ENCODE measurements at places on chromosomes 4 and X.
A peak's percentile ranks its signal among the peaks of the same experiment; 100 is the strongest.

DNA sequence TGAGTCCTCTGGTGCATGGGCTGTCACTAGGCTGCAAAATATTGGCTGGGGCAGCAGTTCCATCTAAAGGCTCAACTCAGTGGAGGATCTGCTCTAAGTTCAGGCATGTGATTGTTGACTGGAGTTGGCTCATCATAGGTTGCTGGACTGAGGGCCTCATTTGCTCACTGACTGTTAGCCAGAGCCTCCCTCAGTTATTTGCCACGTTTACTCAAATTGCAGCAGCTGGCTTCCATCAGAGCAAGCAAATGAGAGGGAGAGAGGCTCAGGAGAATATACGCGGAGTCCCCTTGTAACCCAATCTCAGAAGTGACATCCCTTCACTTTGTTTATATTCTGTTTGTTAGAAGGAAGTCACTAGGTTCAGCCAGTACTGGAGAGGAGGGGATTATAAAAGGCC, 54.1 kb downstream of the BMP3 start:
- DNase-seq: no peak

GRCh38 chrX:68199062-68199848, 234.0 kb downstream of the OPHN1 start:
- no peak for DNase-seq

GRCh38 chrX:103464774-103465117, 54.5 kb downstream of the RAB40A start:
- peak; percentile 72 for DNase-seq

GRCh38 chr4:33537527-33537926, 2706.8 kb downstream of the ARAP2 start:
- DNase-seq: no peak

DNA sequence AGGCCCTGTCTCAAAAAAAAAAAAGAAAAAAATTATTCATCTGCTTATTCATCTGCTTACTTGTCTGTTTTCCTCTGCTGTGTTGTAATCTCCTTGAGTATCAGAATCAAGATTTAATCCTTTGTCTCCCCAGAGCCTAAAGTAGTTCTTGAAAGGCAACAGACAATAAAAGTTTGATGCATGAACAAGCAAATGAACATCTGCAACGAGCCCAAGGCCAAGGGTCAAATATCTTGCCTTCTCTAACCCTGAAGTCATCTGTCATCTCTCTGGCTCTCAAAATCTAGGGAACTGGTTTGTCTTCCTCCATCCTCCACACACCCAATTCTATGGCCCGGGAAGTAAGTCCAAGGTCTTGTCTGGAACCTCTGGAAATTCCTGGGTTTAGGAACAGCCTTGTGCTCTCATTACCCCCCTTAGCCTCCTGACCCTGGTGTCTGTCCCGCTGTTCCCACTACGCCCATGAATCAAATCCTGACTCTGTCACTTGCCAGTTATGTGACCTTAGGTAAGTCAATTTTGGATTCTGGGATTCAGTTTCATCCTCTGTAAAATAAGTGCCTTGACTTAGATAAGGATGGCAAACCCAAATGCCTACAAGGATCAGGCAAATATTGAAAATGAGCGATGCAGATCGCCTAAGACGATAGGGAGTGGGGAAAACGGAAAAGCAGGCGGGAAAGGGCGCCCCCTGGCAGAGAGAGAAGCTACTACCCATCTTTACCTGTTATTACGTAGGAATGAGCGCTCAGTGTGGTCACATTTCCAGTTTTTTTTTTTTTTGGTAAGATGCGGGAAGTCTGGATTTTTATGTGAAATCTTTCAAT, 102.7 kb upstream of the DHX15 start:
- peak; percentile 52 for DNase-seq

GRCh38 chr4:13515268-13515667, 29.0 kb downstream of the NKX3-2 start:
- DNase-seq: no peak

GRCh38 chrX:72003811-72004750, 93.4 kb downstream of the NHSL2 start:
- peak; percentile 19 for DNase-seq

GRCh38 chr4:41346306-41347061, 89.8 kb downstream of the UCHL1 start:
- no peak for DNase-seq

DNA sequence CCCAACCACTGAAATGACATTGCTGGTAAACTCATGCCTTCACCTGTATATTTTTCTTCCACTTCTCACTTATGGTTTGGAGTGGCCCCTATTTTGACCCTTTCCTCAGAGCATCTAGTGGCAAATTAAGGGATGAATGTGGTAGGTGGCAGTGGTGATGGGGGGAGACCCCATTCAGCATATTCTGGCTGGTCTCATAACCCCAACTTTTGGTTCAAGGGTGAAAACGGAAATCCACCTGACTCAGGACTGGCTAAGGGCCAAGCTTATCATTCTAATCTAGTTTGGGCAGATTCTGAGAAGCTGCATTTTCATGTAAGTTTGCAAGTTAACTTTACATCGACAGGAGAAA, 47.0 kb upstream of the NSUN7 start:
- no peak for DNase-seq

- no peak for DNase-seq
Observed at GRCh38 chrX:23822397-23822796, 39.4 kb downstream of the SAT1 start.

GRCh38 chr4:100894339-100894870, 376.6 kb upstream of the EMCN start:
- no peak for DNase-seq

- DNase-seq: peak; percentile 20
Observed at GRCh38 chrX:115892787-115893671, 277.5 kb upstream of the AGTR2 start.

DNA sequence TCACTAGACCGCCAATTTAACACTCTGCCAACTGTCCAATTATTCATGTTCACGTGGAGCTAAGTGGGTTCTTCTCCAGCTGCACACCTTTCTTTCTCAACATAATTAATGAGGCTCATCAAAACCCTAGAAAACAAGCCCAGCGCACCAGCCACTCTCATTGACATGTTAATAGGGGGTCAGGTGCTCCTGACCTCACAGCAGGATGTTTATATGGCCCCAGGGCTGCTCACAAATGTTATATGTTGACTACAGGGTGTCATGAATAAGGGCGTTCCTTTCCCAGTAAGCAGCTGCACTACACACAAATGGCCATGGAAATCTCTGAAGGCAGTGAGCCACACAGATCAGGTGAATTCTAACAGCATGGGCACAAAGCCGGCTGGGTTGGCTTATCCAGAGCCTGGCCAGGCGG, 209.8 kb downstream of the MGST2 start:
- peak; percentile 31 for DNase-seq

- no peak for DNase-seq
Observed at GRCh38 chr4:16334601-16335000, 108.3 kb upstream of the TAPT1 start.

- no peak for DNase-seq
Observed at GRCh38 chrX:54509400-54509799, 13.4 kb upstream of the FGD1 start.

GRCh38 chrX:152403515-152403914, 47.6 kb downstream of the GABRA3 start:
- DNase-seq: no peak

DNA sequence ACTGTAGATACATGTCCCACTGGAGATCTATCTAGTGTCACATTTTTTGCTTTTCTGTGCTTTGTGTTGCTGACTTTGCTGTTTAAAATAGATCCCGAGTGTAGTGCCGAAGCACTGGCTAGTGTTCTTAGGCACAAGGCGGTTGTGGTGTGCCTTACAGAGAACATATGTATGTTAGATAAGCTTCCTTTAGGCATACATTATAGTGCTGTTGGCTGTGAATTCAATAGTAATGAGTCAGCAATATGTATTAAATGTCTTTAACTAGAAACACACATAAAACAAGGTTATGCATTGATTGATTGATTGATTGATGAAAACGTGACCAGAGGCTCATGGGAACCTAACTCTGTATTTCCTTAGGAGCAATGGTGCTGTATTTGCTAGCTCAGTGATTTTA, 56.2 kb downstream of the COX7B2 start:
- DNase-seq: no peak

GRCh38 chr4:182680234-182680653, 236.9 kb downstream of the DCTD start:
- DNase-seq: no peak

DNA sequence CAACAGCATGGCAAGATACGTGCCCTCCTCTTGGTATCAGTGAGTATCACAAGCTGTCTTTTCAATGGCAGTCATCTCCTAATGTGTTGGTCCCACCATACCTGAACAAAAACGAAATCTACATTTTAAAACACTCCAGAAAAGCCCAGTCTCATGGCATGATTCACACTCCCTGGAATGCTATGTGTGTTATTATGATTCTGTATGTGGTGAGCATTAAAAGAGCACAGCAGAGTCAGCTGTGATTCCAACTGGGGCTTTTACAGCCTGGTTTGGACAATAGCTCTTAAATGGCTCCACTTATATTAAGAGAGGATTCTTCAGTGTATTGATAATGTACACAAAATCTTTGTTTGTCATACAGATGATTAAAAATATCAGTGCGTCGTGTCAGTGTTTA, 274.1 kb upstream of the GK2 start:
- no peak for DNase-seq

- DNase-seq: no peak
Observed at GRCh38 chrX:46670316-46670715, 88.6 kb downstream of the SLC9A7 start.

DNA sequence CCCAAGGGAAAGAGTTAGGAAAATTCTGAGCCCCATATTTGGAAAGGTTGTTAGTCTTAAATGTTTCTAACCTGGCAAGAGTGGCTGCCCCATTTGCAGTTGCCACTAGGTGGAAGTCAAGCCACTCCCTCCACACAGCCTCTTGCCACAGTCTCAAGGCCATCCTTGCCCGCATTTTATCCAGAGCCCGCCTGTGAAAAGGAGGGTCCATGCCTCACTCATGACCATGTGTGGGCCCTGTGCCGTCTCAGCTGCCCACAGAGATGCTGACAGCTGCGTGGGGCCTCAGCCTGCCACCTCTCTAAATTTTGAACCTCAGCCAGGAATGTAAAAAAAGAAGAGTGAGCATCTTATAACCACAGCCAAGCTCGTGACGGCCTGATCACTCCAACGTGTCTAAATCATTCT, 201.5 kb upstream of the FAM241A start:
- DNase-seq: peak; percentile 48

- DNase-seq: no peak
Observed at GRCh38 chrX:20300822-20301221, 34.1 kb upstream of the RPS6KA3 start.

- DNase-seq: no peak
Observed at GRCh38 chrX:9367421-9367820, 97.4 kb upstream of the TBL1X start.

DNA sequence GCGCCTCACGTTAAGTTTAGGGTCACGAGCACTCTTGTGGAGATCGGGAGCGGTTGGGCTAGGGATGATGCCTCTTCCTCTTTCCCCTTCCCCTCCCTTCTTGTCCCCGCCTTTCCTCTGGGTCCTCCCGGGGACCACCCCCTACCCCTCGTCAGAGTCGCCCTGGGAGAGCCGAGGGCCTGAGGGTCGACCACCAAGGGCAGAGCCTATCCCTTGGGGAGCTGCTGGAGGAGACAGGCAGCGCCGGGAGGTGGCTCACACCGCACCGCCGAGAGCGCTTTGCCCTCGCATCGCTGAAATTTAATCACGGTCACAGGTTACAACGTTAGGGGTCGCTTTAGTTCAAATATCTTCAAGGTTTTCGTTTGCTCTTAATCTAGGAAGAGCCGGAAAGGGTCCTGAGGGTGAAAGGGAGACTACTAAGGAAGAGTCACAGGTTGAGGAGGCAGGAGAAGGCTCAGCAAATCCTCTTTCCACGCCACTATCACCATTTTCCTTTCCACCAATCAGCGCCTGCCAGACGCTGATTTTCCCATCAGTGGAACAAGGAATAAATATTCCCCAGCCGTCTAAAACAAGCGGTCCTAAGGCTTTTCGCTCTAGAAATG, 528 bp upstream of the SNCA start:
- DNase-seq: peak; percentile 59

GRCh38 chr4:75660491-75660890, 12.7 kb downstream of the G3BP2 start:
- no peak for DNase-seq

DNA sequence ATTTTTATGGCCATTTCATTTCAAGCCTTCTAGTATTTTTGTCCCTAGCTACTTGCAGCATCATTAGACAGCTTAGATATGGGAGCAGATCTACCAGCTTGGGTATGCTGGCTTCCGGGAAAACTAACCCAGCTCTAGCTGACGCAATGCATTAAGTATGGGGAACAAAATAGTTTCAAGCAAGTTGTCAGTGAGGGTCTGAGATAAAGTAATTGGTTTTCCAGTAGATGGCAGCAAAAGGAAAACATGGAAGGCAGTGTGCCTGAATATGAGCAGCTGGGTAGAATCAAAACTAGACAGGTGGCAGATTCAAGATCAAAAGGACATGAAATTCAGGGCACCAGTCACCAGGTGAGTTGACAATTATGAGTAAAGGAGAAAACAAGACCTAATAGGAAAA, 340.9 kb upstream of the CTSO start:
- DNase-seq: no peak

- DNase-seq: no peak
Observed at GRCh38 chrX:134949271-134949670, 41.5 kb upstream of the SMIM10 start.

DNA sequence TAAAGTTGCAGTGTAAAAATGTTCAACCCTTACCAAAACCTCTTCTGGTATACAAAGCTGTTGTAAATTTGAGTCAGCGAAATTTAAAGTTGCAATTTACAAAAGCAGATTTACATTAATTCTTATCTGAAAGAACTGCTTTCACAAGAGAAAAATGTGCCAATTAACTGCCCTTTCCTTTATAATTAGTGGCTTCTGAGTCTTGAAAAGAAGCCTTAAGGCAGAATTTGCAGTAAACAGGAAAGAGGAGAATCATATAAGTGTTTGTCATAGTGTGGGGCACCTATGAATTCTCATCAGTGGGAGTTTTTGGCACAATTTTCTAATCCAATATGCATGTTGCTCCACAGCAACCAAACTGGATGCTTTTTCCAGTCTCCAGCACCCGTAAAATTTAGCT, 125.3 kb upstream of the GABRG1 start:
- no peak for DNase-seq

- no peak for DNase-seq
Observed at GRCh38 chr4:18113710-18114331, 92.3 kb upstream of the LCORL start.

GRCh38 chr4:47914926-47915237, 499 bp upstream of the NFXL1 start:
- DNase-seq: no peak

GRCh38 chr4:169723207-169723965, 34.4 kb downstream of the HPF1 start:
- no peak for DNase-seq

Data from glutamatergic neuron (in vitro differentiated cells).